Mesothelial cell of epicardium (in vitro differentiated cells): ENCODE measurements at places on chromosomes 2 and 18.

DNA sequence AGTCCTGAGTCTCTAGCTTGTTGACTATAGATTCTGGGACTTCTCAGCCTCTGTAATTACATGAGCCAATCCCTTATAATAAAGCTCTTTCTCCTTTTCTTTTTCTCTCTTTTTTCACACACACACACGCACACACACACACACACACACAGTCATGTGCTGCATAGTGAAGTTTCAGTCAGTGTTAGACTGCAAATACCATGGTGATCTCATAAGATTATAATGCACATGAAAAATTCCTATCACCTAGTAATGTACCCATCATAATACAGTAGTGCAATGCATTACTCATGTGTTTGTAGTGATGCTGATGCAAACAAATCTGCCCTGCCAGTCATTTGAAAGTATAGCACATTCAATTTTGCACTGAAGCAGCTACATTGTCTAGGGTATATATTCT lies 558.2 kb downstream of the SUCLG1 start:
- no peak for DNase-seq

GRCh38 chr2:203734276-203734983 lies 28.0 kb downstream of the CD28 start:
- no peak for DNase-seq

GRCh38 chr18:76446321-76447257 lies 48.5 kb downstream of the ZNF516 start:
- peak; percentile 36 for DNase-seq

GRCh38 chr18:5973099-5973498 lies 77.8 kb upstream of the TMEM200C start:
- DNase-seq, result no peak

DNA sequence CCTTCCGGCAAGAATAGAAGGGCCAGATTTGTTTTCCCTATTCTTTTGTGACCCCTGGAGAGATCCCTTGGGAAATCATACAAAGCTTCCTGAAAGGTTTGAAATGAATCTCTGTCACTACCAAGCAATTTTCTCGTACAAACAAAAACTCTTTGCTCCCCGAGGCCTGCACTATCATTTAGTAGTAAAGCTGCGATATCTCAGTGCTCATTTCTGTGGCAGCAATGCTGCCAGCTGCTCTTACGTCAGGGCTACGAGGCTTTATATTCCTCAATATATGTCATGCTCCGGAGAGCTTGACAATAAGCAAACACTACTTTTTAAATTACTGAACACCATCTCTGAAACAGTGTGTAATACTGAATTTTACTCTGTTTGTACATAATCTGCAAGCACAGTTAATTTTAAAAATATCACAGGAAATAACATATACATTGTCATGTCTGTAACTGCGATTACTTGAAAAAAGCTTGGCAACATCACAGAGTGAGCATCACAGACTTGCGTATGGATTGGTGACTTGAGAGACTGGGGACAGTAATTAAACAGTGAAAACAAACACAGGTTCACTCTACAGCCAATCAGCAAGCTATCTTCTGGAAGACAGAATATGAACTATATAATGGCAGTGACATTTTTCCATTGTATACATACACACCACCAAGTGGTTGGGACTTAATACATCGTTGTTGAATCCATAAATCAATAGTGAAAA lies 403.3 kb upstream of the NETO1 start:
- DNase-seq, result no peak

DNA sequence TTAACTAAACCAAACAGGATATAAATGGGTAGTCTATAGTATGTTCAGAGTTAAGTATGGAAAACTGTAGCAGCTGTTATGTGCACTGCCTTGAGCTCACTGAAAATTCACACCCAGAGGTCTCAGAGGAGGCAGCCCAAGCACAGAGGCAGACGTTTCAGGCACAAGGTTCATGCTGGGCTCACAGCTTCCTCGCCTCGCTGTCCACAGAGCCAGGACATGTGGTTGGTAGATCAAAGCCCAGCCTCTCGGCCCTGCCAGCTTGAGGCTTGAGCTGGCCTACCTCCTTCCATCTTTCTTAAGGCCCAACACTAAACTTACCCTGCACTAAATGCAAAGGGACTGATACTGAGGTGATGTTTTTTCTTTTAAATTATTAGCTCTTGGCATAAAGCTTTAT lies 43.7 kb downstream of the PRELID3A start:
- DNase-seq, result no peak

GRCh38 chr18:74040459-74041332 lies 106.9 kb downstream of the FBXO15 start:
- no peak for DNase-seq

GRCh38 chr2:139864821-139865302 lies 1084.7 kb upstream of the NXPH2 start:
- no peak for DNase-seq

DNA sequence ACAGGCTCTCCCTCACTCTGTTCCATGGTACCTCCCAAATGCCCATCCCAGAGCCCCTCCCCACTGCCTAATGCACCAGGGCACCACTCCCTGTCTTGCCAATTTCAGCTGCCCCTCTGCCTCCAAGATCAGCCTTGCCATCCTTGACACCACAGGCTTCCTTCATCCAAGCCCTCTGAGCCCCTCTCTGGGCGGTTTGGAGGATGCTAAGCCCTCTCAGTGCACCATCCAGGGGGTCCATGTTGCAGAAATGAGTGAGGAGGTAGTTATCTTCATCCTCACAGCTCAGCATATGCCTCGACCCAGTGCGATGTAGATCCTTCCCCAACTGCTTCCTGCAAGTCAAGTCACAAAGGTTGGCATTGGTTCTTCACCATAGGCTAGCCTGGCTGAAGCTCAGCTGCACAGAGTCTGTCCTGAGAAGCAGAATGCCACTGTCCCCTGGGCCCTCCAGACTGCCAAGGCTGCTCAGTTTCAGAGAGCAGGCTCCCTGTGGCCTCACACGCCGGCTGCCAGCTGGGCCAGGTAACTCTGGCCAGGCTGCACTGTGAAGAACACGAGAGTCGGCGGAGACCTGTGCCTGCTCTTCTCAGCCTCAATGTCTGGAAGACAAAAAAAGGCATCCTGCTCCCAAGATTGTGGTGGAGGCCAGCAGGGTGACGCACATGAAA lies 9.9 kb upstream of the MAP3K2 start:
- no peak for DNase-seq

DNA sequence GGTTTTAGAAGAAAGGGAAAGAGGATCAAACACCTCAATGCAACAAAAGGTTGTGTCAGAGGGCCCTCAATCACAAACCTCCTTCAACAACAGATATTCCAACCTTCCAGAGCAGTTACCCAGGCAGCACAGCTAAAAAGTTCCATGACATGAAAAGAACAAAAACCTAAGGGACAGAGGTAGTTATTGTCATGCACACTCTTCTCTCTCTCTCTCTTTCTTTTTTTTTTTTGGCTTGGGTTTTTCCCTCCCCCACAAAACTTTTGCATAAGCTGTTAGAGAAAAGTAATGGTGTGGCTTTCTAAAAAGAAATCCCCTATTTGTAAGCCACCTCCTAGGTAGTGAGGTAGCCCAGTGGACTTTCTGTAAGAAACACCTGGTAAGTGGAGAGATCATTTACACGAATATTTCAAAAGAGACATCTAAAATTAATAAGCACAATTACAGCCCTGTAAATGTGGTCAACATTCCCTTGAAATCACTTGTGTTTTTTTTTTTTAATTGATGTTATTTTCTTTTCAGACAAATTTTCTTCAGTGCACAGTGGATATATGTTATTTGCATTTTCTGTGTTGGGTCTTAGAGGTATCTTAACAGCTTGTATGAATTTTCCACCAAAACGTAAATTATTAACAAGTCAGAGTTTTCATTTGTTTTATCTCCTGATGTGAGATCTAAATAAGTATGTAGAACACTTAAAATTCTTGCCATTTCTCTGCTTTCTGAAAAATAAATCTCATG lies 48.4 kb downstream of the ZEB2 start:
- no peak for DNase-seq

DNA sequence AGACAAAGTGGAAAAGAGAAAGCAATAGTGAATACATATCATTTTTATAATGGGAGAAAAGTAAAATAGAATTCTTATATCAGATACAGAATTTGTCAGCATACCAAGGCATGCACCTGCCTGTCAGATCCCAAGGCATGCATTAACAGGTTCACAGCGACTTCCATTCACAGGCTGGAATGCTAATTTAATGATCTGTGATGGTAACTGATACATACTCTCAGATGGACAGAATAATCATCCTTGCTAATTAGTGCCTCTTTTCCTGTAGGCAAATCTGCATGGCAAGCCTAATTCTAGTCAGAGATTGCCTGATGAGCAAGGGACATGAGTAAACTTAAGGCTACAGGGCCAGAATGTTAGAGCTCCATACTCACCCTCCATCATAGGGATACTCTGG lies 76.1 kb downstream of the PRKRA start:
- DNase-seq, result no peak

DNA sequence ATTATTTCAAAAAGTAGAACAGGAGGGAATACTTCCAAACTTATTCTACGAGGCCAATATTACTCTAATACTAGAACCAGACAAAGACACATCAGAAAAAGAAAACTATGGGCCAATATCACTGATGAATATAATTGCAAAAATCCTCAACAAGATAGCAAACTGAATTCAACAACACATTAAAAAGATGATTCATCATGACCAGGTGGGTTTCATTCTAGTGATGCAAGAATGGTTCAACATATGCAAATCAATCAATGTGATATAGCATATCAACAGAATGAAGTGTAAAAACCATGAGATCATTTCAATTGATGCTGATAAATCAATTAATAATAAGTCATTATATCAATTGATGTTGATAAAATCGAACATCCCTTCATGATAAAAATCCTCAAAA lies 22.4 kb upstream of the EML6 start:
- DNase-seq, result no peak

DNA sequence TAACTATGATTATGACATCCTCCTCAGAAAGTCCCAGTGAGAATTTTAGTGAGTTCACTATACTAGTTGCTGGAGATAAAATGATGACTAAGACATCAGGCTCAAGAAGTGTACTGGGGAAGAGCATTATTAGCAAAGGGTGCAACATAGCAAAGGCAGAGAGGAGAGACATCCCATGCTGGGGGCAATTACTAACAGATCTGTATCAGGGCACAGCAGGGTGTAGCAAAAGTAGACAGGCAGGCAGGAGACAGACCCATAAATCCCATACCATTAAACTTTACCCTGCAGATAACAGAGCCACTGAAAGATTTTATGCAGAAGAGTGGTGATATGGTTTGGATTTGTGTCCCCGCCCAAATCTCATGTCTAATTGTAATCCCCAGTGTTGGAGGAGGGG lies 161.7 kb downstream of the SP3 start:
- no peak for DNase-seq

DNA sequence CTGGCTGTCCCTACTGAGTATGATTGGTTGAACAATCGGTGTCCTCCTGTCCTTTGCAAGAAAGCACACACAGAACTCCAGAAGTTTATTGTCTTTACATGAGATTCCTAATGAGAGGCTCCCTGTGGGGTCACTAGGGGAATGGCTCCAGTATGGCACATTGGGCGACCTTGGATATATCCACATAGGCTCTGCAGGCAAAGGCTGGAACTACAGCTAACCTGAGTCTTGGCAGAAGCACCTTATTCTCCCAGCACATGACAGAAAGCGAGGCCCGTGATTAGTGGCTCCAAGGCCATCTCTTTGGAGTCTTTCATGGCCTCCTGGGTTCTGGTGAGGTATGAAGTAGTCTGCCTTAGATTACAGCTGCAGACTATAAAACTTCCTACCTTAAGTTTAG lies 49.0 kb downstream of the ZDBF2 start:
- DNase-seq, result no peak

DNA sequence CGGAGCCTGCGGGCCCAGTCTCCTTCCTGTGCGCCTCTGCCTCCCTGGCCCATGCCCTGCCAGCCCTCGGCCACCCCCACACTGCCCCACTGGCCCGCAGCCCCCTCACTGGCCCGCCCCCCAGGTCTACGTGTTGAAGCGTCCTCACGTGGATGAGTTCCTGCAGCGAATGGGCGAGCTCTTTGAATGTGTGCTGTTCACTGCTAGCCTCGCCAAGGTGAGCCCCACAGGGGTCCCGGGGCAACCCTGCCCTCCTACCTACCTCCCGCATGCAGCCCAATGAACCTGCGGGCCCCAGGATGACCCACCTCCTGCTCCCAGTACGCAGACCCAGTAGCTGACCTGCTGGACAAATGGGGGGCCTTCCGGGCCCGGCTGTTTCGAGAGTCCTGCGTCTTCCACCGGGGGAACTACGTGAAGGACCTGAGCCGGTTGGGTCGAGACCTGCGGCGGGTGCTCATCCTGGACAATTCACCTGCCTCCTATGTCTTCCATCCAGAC lies 3.3 kb downstream of the CTDSP1 start:
- no peak for DNase-seq

DNA sequence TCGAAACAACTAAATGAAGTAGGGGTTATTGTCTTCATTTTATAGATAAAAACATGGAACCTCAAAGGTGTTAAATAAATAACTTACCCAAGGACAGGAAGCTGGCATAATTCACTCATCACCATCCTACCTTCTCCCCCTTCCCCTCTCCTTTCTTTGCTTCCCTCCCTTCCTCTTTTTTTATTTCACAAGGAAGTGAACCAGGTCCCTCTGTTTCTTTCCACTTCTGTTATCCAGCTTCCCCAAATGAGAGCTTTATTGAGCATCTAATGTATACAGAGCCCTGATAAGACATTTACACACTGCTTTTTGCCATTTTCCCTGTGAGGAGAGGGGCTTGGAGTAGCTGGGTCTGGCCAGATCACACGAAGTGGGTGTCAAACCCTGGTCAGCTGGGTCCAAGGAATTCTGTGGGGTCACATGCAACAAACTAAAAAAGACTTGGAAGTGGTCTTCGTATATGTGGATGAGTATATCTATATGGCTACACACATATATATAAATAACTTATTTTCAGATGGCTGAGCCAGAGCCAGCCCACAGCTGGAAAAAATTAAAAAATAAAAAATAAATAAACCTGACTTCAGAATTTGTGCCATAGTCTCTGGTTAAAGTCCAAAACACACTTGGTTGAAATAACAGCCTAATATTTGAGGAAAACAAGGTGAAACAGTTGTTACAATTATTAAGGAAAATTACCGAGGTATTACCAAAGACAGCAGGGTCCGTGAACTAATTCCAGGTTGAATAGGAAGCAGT lies 49.3 kb upstream of the FOSL2 start:
- DNase-seq, result no peak

DNA sequence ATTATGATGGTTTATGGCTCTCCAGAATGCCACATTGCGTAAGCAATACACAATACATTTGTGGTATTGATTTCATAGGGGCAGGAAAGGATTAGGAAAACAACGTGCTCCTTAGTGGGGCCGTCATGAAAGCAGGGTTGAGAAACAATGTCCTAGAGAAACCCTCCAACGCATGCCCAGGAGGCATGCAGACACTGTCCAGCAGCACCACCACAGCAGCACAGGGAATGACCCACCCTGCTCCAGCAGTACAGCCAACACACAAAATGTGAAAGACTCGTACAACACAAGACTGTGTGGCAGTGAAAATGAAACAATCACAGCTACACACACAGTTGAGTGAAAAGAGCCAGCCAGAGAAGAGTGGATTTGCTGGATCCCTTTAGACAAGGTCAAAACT lies 66.3 kb downstream of the FAM168B start:
- DNase-seq, result no peak

DNA sequence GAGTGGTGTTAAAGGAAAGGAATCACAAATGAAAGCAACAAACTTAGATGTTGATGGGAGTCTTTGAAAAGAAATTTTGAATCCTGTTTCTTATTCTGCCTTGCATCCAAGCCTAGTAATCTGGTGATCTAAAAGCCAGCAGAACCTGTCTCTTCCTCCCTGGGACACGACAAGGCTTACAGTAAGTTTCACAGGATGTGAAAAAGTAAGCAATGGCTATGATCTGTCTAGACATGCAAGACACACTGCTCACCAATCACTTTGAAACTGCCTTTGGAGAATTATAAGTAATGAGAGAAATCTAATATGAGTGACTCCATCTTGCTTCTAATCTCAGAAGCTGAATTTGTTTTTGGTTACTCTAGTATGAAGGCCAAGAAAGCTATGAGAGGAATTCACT lies 103.7 kb downstream of the KCNH7 start:
- DNase-seq, result no peak
